ENCODE measurements at places on chromosomes 3 and 15.
A peak's percentile ranks its signal among the peaks of the same experiment; 100 is the strongest.

DNA sequence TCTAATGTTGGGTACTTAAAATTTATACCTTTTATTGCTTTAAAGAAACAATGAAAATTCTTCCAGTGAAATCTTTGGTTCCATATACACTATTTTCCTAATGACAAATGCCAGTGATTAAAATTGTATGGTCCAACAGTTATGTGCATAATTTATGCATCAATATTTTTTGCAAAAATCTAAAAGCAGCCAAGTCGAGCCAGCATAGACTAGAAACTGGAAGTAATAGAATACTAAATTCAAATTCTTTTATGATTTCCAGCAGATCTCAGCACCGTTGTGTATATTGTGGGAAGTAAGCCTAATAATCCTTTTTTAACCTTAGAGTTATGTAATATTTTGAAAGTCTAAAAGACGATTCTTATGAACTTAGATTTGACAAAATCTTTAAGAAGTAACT lies 652.0 kb upstream of the GOLIM4 start:
- no peak for DNase-seq

DNA sequence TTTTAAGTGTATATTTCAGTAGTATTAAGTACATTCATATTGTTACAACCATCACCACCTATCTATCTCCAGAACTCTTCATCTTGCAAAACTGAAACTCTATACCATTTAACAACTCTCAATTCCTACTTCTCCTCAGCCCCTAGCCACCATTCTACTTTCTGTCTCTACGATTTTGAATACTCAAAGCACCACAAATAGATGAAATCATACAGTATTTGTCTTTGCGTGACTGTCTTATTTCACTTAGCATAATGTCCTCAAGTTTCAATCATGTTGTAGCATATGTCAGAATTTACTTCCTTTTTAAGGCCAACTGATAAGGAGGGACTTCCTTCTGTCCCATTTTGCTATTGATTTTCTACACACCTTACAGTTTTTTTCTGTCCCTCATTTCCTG lies 593.3 kb downstream of the FHIT start:
- DNase-seq: no peak

- no peak for DNase-seq
Observed at GRCh38 chr3:70281663-70282062, 30.8 kb downstream of the MDFIC2 start.

GRCh38 chr3:188974856-188975599 lies 196.7 kb upstream of the TPRG1 start:
- DNase-seq: peak; percentile 63

DNA sequence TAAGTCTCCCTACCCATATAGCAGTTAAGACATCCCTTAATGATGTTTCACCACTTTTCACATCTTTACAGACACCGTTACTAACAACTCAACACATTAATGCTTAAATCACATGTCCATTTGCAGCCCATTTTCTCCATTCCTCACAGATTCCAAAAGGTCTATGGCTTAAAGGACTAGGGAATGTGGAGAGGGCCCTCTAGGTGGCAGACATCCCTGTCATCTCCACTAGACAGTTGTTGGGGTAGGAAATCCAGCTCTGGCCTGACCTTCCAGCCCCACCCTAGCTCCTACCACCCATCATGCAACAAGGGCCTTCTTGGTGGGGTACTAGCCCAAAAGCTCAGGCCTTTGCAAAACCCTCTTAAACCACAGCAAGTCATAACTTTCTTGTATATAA lies 25.2 kb downstream of the CPEB1 start:
- no peak for DNase-seq

DNA sequence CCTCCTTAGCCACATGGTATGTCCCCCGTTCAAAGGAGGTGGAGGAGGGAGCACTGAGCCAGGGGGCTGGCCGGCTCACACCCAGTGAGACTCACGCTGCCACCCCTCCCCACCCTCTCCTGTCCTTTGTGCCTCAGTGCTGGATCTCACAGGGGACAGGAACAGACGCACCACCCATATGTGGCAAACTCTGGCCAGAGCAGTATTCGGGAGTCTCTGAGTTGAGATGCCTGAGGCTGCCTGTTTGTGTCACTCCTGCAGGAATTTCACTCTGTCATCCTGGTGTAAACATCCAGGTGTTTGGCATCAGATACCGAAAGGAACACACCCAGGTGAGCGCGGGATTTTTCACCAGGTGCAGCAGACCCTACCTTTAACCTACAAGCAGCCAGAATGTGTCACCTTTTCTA lies 25.7 kb downstream of the RGMA start:
- DNase-seq: no peak

DNA sequence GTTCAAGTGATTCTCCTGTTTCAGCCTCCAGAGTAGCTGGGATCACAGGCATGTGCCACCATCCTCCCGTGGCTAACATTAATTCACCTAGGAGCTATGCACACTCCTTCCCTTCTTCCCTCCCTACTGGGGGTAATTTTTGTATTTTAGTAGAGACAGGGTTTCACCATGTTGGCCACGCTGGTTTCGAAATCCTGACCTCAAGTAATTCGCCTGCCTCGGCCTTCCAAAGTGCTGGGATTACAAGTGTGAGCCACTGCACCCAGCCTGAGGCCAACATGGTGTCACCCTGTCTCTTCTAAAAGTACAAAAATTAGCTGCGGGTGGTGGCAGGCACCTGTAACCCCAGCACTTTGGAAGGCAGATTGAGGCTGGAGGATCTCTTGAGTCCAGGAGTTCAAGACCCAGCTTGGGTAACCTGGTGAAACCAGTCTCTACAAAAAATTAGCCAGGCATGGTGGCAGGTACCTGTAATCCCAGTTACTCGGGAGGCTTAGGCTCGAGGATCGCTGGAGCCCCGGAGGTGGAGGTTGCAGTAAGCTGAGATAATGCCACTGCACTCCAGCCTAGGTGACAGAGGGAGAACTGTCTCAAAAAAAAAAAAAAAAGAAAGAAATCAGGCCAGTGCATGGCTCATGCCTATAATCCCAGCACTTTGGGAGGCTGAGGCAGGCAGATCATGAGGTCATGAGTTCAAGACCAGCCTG lies 6.1 kb downstream of the RNU5B-1 start:
- peak; percentile 73 for DNase-seq

DNA sequence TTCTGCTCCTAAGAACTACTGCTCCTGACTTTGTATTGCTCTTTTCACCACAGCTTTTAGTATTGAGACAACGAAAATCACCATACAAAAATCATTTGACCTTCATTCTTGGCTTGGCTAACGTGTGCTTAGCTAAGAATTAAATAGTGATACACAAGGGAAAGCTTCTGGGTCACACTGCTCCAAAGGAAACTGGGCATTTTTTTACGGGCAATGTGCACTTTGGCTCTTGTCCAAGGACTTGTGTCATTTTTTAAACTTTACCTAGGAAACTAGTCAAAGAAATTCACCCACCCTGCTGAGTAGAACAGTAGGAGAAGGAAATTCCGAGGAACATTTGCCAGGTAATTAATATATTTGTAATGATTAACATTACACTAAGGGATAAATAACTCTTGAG lies 19.8 kb downstream of the WDR72 start:
- no peak for DNase-seq

- no peak for DNase-seq
Observed at GRCh38 chr15:80265021-80265420, 13.0 kb upstream of the CTXND1 start.

GRCh38 chr15:39434751-39435238 lies 146.1 kb upstream of the THBS1 start:
- no peak for DNase-seq

- peak; percentile 42 for DNase-seq
Observed at GRCh38 chr15:91515188-91515754, 338.2 kb upstream of the SLCO3A1 start.

DNA sequence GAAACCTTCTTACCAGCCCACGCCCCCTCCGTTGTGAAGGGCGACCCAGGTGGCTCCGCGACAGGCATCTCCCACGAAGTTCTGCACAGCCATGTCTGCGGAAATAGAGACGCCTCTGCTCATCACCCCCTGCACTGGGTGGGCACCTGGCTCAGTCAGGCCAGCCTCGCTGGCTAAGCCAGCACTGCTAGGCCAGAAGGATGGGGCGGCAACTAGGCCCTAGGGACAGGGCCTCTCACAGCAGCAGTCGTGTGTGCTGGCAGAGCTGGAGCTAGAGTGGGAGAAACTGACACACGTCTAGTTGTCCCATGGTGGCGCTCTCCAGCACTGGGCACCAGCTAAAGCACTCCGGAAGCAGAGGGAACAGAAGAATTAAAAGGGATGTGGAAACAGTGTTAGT lies 12.5 kb upstream of the ZXDC start:
- no peak for DNase-seq

DNA sequence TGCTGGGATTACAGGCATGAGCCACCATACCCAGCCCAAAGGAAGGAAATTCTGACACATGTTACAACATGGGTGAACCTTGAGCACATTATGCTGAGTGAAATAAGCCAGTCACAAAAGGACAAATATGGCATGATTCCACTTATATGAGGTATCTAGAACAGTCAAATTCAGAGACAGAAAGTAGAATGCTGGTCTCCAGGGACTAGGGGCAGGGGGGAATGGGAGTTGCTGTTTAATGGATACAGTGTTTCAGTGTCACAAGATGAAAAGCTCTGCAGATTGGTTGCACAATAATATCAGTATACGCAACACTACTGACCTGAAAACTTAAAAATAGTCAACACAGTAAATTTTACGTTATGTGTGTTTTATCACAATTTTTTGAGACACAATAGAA lies 4.1 kb downstream of the SPATA12 start:
- peak; percentile 11 for DNase-seq

- DNase-seq: peak; percentile 71
Observed at GRCh38 chr3:67526246-67526645, 128.2 kb downstream of the SUCLG2 start.

DNA sequence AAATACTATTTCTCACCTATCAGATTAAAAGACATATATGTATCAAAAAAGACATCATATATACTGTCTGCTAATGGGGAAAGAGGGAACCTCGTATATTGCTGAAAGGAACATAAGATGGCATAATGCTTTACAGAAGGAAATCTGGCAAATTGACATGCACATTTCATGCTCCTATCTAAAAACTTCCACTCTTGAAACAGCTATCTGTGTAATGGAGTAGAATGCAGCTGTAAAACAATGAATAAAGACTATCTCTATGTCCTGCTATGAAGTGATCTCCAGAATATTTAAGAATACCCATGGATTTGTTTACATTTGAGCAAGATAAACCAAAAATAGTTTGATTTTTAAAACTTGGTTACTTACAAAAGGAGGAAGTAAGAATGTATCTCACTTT lies 107.4 kb downstream of the TBL1XR1 start:
- DNase-seq: no peak

DNA sequence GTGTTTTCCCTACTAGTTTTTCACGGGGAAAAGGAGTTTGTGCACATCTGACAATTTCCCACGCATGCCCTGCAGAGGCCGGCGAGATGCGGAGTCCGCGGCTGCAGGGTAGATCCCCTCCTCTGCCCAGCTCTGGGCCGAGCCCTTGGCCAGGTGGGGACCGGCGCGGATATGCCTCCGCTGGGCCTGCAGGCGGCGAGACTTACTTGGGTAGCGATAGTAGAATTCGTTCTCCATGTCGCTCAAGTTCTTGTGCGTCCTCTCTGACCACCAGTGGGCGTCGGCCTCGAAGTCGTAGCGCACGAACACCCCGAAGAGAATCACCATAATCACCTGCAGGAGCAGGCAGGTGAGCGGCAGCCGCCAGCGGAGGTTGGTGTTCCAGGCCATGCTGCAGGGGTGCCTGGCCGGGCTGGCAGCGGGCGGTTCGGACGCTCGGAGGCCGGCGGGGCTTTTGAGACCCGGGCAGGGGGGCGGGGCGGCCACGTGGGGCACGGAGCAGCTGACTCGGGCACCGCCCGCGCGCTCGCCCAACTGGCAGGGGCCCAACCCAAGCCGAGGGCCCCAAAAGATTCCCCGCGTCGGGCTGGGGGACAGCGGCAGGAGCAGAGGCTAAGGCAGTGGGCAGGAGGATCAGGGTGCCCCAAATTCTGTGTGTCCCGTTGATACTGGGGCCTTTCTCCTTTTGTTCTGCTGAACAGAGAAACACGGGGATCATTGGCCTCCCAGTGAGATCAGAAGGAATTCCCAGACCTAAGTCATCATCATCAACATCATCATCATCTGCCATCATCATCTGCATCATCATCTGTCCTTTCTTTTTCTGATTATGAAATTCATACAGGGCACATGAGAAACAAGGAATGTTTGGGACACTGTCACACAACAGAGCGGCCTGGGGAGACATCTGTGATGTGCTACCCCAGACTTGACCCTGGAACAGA lies at the start of gene RHCG:
RHCG (minus strand) TSS at position 429 of the 944 bp plus-strand sequence; CDS start at position 390, 39 bp downstream.
- peak; percentile 27 for DNase-seq

- peak; percentile 43 for DNase-seq
Observed at GRCh38 chr15:56919609-56920366, 1.3 kb downstream of the TCF12 start.

GRCh38 chr15:59794229-59794886 lies 105.2 kb upstream of the BNIP2 start:
- no peak for DNase-seq

DNA sequence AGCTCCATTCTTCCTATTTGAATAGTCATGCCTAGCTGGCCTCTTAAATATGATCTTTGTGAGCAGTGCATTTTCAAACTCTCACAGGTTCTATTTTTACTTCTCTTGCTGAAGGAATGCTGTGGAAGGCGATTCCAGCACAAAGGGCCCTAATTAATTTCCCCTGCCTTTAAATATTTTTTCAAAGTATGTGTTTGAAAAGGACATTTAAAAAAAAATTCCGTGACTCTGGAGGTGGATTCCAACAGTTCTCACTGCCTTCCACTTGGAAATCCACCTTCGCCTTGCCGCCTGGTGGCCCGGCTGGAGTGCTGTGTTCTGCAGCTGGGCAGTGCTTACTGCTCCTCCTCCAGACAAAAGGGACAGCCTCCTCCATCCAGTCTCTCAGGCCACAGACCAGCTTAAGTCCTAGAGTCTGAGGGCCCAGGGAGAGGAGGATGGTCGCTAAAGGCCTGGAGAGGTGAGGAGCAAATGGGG lies 61.5 kb upstream of the CORO2B start:
- DNase-seq: no peak

- DNase-seq: no peak
Observed at GRCh38 chr3:88984256-88984655, 123.2 kb upstream of the EPHA3 start.

GRCh38 chr15:36887214-36887961 lies 213.0 kb downstream of the MEIS2 start:
- peak; percentile 14 for DNase-seq

- peak; percentile 43 for DNase-seq
Observed at GRCh38 chr15:68114356-68114755, 60.2 kb downstream of the PIAS1 start.

GRCh38 chr3:174441588-174442301 lies 417.4 kb upstream of the NAALADL2 start:
- peak; percentile 23 for DNase-seq

DNA sequence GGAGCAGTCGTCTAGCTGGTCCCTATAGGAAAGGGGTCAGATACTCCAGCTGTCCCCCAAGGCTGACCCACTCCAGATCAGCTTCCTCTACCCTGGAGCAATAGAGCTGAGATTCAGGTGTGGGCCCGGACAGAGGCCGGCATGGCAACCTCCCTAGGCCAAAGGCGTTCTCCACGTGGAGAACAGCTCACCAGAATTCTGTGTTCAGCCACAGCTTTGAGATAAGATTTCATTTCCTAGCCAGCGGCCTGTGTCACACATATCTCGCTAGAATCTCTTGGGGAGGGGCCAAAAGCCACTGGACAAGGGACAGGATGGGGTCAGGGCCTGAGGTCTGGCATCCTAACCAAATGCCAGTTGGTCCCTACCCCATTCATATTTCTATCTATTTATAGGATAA lies 20.1 kb downstream of the SRGAP3 start:
- no peak for DNase-seq

GRCh38 chr3:64634417-64634816 lies 53.4 kb downstream of the ADAMTS9 start:
- no peak for DNase-seq

All from fibroblast of villous mesenchyme (primary cell).